Stimulated activated CD4-positive, alpha-beta T cell treated with anti-CD3 and anti-CD28 coated beads, Interleukin-2, amount 100 ng/mL, for 24 hours (primary cell): ENCODE measurements at places on chromosomes 5 and 9.

GRCh38 chr5:96219580-96220281, 213.3 kb downstream of the PCSK1 start:
- DNase-seq, result no peak

GRCh38 chr5:50420343-50420935, 20.6 kb downstream of the EMB start:
- no peak for DNase-seq

DNA sequence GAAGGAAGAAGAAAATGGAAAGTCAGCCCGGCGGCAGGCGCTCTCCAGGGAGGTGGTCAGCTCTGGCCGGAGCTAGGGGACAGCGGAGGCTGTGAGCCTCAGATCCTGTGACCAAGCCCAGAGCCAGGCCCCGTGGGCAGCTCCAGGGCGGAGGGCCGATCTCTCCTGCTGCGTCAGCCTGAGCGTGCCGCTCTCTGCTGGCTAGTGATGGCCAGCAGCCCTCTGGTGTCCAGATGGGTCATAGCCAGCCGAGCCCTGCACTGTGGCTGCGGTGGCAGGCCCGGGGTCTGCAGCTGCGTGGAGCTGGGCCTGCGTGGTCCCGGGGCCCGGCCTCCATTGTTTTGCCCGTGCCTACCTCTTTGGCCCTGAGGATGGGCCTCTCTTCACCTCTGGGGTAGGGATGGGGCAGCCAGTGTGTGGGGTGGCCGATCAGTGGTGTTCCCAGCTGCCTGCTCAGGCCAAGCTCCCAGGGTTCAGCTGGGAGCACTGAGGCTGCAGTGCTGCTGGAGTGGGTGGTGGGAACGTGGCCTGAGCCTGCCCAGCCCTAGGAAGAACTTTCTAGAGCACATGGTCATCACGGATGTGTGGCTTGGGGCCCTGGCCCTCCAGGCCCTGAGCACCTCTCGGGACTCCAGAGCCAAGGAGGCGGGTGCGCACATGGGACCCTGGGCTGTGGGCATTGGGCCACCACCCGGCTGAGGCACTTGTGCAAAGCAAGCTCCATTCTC, 17.1 kb upstream of the NRARP start:
- no peak for DNase-seq

- DNase-seq, result no peak
These were observed 32.2 kb downstream of the EXD3 start for GRCh38 chr9:137390553-137391410.

GRCh38 chr9:74443036-74443750, 53.9 kb upstream of the RORB start:
- DNase-seq, result no peak

- DNase-seq, result no peak
These were observed 992 bp downstream of the SPACA9 start for GRCh38 chr9:132879457-132880323.
